Glutamatergic neuron (in vitro differentiated cells): ENCODE measurements at places on chromosomes 13 and 19. TPM values are rescaled to one million over a fixed set of nuclear protein-coding genes. Genes with fewer than 3 reads are reported as not detected.

The KCNN1 gene
- 91.1 TPM for total RNA-seq

The RFPL4A gene
- not detected for total RNA-seq

The METTL21C gene
- not detected for total RNA-seq

The DNAJC3 gene
- total RNA-seq = 9.5 TPM
